ENCODE measurements at places on chromosomes 1 and 21. TPM values are rescaled to one million over a fixed set of nuclear protein-coding genes. Genes with fewer than 3 reads are reported as not detected.
A peak's percentile ranks its signal among the peaks of the same experiment; 100 is the strongest.

DNA sequence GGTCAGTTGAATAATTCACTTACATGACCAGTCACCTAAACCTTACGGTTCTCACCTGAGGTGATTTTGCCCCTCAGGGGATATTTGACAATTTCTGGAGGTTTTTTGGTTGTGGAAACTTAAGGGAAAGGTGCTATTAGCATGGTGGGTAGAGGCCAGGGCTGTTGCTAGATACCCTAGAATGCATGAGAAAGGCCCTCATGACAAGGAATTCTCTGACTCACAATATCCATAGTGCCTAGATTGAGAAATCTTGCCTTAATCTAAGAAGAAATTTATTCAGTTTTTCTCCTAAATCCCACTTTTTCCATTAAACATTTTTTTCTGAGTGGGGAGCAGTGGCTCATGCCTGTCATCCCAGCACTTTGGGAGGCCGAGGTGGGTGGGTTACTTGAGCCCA is 119.7 kb downstream of the TGFB2 start:
- DNase-seq: no peak

- no peak for DNase-seq
Observed at GRCh38 chr1:181095763-181096184, 7.3 kb downstream of the IER5 start.

- no peak for DNase-seq
Observed at GRCh38 chr1:153978274-153978909, 918 bp upstream of the JTB start.

GRCh38 chr21:31612894-31613785 is 46.4 kb upstream of the SOD1 start:
- no peak for DNase-seq

- DNase-seq: no peak
Observed at GRCh38 chr1:225426395-225427234, 1.2 kb downstream of the LBR start.

GRCh38 chr21:33839167-33839716 is 76.4 kb downstream of the ATP5PO start:
- no peak for DNase-seq

The CACNA1S gene
- not detected for total RNA-seq

DNA sequence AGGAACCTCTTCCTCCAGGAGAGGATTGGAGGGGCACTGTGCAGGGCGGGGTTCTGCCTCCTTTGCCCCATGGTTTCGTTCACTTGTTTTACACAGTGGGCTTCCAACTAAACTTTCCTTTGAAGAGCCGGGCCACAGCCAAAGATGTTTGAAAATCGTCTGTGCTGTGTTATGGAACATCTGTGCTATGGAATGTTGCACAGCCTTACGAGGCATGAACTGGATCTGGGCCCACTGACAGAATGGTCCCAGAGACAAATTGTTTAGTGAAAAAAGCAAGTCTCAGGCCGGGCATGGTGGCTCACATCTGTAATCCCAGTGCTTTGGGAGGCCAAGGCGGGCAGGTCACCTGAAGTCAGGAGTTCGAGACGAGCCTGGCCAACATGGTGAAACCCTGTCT is 12.6 kb upstream of the MEF2D start:
- no peak for DNase-seq

The PROX1 gene
- 0.21 TPM for total RNA-seq

The ROR1 gene
- 4.1 TPM for total RNA-seq

- DNase-seq: peak; percentile 26
Observed at GRCh38 chr1:167095368-167095767, 1.5 kb downstream of the STYXL2 start.

The AMPD1 gene
- total RNA-seq: not detected

The TRIM58 gene
- total RNA-seq: not detected

DNA sequence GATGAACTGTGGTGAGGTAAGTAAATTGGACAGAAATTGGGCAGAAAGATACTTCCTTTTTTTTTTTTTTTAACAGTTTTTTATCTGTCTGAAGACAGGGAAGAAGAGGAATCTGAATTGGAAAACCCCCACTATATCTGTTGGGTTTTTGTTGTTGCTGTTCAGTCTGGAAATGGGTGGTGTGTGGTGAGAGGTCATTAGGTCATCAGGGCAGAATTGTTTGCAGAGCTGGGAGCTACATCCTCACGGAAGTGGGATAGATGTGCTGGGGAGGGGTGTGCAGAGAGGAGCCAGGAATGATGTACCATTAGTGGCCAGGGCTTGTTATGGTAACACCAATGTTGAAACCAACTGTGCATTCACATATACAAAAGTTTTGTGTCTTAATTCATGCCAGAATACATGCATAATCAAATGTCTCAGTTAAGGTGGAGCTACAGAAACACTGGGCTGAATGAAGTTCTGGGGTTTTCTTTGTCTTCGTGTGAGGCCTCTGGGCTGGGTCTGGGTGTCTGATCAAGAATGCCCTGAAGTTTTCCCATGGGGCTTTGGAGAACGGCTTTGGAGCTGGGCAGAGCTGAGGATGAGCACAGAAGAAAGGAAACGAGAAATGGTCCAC is 12.4 kb downstream of the USP25 start:
- peak; percentile 25 for DNase-seq

All from H4 (cell line).